ENCODE measurements at places on chromosomes 4 and X. TPM values are rescaled to one million over a fixed set of nuclear protein-coding genes. Genes with fewer than 3 reads are reported as not detected.

Gene FANCB
- total RNA-seq, result 1.6 TPM

Gene ZBED1
- total RNA-seq, result 55.7 TPM

Gene ZDHHC15
- 2.2 TPM for total RNA-seq

Gene HEPH
- total RNA-seq, result under 0.01 TPM

Gene PHKA2
- 36.6 TPM for total RNA-seq

Gene PITX2
- not detected for total RNA-seq

Gene CLCN4
- total RNA-seq, result 0.81 TPM

Gene ADH1A
- total RNA-seq, result not detected

Gene HS6ST2
- total RNA-seq, result under 0.01 TPM

Gene ADH1C
- not detected for total RNA-seq

Gene F8A2
- total RNA-seq, result not detected

Gene COL4A6
- not detected for total RNA-seq

Gene NWD2
- total RNA-seq, result under 0.01 TPM

Gene HS3ST1
- 1.6 TPM for total RNA-seq

Gene ADAM29
- total RNA-seq, result under 0.01 TPM

Gene IDS
- 120 TPM for total RNA-seq

Gene FRMD7
- total RNA-seq, result not detected

Gene SSX1
- total RNA-seq, result not detected

Gene GPRIN3
- total RNA-seq, result 2.7 TPM

Gene FHIP1A
- total RNA-seq, result under 0.01 TPM

Gene NCAPG
- 1.6 TPM for total RNA-seq

Data from hematopoietic multipotent progenitor cell (in vitro differentiated cells).